ENCODE measurements at places on chromosomes 2 and 18. TPM values are rescaled to one million over a fixed set of nuclear protein-coding genes. Genes with fewer than 3 reads are reported as not detected.

GRCh38 chr18:71998547-71999097 is 545.5 kb downstream of the CBLN2 start:
- no peak for DNase-seq

DNA sequence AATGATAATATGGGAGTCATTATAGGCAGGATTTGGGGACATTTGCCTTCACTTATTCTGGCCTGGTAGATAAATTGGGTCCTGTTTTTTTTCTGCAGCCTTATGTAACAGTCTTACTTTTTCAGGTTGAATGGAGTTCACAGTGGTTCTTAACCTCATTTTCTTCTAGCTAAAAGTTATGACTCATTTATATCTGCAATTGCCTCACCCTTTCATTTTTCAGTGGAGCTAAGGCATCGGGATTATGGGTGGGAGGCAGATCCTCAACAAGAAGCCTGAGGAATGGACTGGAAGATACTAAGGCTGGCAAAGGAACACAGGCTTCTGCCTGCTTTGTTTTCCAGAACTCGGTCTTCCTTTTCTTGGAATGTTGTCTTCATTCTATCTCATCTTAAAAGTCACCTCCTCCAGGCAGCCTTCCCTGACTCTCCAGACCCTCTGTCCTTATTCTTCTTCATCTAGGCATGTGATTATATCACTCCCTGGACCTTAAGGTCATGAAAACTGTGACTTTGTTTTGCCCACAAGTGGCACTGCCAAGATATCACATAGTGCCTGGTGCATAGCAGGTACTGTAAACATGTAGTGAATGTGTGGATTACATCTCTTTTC is 41.0 kb upstream of the ACSL3 start:
- DNase-seq, result no peak

GRCh38 chr2:238682536-238682935 is 165.3 kb upstream of the TWIST2 start:
- no peak for DNase-seq

GRCh38 chr2:149816756-149817551 is 229.4 kb upstream of the MMADHC start:
- DNase-seq, result no peak

DNA sequence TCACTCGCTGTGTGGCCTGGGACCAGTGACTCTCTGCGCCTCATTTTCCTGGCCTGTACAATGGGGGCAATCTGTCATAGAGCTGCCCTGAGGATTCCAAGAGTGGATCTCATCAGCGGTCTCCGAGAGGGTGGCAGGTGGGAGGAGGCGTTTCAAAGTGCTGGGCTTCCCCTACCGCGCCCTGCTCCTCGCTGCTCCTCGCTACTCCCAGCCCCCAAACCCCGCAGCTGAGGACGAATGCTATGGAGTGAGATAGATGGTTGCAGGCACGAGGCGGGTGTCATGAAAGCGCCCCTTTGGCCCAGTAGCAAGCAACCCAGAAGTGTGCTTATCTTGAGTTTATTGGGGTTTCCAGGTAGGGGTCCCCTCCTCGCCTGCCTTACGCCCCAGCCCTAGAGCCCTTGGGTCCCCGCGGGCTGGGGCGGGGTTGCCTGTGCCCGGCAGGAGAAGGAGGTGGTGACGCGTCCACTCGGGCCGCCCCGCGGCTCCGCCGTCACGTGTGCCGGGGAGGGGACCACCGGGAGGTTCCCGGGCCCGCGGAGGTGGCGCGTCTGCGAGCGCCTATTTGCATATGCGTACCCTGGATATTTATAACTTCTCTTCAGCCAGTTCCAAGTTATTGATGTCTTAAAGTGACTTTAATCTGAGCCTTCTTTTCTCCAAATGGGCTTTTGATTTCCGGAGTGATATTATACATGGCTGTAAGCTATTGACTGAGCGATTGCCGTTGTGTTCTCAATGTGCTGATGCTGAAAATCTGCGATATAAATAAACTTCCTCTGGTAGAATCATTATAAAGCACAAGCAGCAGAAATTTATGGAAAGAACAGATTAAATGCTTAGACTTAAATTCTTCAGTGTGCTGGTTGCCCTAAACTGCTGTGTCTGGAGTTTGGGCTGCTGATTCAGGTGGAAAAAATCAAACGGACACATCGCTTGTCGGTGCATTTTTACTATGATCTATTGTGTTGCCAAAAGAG is 263.7 kb downstream of the ATAD2B start:
- DNase-seq, result no peak

- no peak for DNase-seq
Measured at GRCh38 chr2:30620102-30620501, 173.1 kb downstream of the LCLAT1 start.

GRCh38 chr2:88537640-88538039 is 85.1 kb upstream of the FOXI3 start:
- no peak for DNase-seq

- DNase-seq, result no peak
Measured at GRCh38 chr2:133389569-133389968, 178.7 kb downstream of the NCKAP5 start.

DNA sequence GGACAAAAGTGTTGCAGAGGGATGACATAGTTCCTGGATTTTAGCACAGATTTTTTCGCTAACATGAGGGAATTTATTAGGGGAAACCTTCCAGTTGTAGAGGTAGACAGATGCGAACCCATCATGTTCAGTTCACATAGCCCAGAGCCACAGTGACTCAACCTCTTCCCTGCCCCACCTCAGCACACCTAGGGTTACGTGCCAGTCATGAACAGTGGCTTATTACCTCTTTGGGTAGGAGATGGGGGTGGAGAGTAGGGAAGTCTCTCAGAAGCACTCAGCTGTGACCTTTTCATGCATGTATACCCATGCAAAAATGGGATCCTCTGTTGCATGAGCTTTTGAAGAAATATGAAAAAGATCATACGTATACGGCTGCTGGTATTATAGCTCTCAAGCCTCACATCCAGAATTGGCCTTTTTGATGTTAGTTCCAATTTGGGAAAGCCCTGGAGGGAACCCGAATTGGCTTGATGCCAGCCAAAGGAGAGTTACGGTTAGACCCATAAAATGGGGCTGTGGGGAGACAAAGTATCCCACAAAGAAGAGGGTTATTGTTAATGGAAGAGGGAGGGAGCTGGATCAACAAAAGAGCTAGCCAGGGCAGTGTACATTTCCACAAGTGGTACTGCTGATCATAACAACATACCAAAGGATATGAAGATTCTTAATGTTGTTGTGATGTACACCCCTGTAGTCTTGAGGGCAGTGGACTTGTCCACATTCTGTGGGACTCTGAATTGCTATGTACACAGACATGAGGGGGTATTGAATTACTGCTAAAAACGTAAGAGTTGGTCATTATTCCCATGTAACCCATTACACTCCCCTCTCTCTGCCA is 4.9 kb downstream of the TANC1 start:
- no peak for DNase-seq

DNA sequence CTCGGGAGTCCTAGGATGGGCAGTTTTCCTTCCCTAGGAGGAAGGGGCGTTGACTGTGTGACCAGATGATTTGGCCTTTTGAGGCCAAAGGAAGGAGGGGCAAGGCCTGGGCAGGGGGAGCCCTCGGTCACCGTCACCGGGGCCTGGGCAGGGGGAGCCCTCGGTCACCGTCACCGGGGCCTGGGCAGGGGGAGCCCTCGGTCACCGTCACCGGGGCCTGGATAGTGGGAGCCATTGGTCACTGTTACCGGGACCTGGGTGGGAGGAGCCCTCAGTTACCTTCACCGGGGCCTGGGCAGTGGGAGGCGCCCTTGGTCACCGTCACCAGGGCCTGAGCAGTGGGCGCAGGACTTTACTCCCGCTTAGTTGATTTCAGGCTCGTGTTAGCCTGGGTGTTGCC is 17.3 kb downstream of the D2HGDH start:
- DNase-seq, result no peak

GRCh38 chr2:38130876-38131275 is 54.9 kb upstream of the CYP1B1 start:
- DNase-seq, result no peak

- DNase-seq, result no peak
Measured at GRCh38 chr2:5869936-5870335, 177.8 kb downstream of the SOX11 start.

DNA sequence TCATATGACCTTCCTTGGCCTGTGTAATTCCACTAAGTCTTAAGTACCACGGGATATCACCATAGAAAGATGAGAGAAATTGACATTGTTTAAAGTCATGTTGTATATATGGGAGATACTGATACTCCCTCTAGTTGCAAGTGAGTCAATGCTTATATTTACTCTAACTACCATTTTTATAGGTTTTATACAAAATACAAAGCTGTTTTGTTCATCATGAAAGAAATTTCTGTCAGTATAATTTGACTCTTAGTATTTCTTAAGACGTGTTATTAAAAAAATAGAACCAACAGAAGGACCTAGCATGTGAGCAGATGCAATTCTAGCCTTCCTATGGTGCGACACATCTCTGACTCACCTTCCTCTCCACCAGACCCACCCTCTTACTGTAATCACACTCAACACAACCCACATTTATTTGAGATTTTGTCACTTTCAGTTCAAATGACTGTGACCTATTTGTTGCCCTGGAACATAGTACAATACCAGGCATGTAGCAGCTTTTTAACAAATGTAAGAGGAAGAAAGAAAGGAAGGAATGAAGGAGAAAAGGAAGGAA is 453.1 kb downstream of the CMPK2 start:
- no peak for DNase-seq

DNA sequence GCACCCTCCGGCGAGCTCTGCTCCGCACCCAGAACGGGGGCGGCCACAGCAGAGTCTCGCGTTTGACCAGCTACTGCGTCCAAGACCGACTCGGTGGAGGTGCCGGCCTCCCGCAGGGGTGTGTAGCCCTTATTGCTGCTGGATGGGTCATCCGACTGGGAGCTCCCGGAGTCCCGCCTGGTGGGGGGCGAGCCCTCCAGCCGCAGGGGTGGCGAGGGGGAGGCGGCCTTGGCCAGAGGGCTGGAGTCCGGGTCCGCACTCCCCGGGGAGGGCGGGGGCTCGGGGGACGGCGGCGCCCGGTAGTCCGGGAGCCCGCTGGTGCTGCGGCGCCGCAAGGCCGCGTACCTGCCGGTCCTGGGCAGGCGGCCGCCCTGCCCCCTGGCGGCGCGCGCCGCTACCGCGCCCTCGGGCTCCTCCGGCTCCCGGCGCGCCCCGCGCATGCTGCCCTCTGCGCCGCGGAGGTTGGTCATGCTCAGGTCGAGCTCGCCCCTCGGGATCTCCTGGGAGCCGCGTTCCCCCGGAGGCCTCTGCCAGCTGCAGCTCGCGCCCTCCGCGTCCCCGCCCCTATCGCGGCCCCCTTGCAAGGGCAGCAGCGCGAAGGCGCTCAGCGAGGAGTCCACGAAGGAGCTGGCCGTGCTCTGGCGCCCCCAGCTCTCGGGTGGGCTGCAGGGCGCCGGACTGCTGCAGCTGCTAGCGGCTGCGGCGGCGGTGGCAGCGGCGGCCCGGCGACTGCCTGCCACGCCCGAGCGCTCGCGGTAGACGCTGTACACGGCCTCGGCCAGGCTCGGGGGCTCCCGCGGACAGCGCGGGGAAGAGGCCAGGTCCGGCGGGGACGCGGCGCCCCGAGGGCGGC is 4.8 kb downstream of the TMEM200C start:
- no peak for DNase-seq

- DNase-seq, result no peak
Measured at GRCh38 chr2:23065936-23066335, 319.0 kb upstream of the KLHL29 start.

C1GALT1C1L gene
- total RNA-seq, result 0.24 TPM

MTHFD2 gene
- 45.1 TPM for total RNA-seq

STARD6 gene
- 0.09 TPM for total RNA-seq

D2HGDH gene
- total RNA-seq, result 6.4 TPM

CETN1 gene
- not detected for total RNA-seq

IGFBP5 gene
- total RNA-seq, result 6.6 TPM

SCN9A gene
- 5.6 TPM for total RNA-seq

PAIP2B gene
- 3.0 TPM for total RNA-seq

Measured in thymus (tissue), 14 donors.